ENCODE measurements at places on chromosomes 1 and 21.

GRCh38 chr1:78490861-78491450 lies at the start of gene PTGFR:
TSS of gene PTGFR (plus strand) at chr1:78490974. CDS start at chr1:78492744, 1,770 bp downstream.
- peak; percentile 69 for DNase-seq

GRCh38 chr1:214281720-214282629 lies 1.0 kb downstream of the SMYD2 start:
- DNase-seq: no peak

- DNase-seq: no peak
Measured at GRCh38 chr1:68331117-68331865, 99.0 kb upstream of the WLS start.

- no peak for DNase-seq
Measured at GRCh38 chr1:214636436-214636835, 33.4 kb downstream of the CENPF start.

DNA sequence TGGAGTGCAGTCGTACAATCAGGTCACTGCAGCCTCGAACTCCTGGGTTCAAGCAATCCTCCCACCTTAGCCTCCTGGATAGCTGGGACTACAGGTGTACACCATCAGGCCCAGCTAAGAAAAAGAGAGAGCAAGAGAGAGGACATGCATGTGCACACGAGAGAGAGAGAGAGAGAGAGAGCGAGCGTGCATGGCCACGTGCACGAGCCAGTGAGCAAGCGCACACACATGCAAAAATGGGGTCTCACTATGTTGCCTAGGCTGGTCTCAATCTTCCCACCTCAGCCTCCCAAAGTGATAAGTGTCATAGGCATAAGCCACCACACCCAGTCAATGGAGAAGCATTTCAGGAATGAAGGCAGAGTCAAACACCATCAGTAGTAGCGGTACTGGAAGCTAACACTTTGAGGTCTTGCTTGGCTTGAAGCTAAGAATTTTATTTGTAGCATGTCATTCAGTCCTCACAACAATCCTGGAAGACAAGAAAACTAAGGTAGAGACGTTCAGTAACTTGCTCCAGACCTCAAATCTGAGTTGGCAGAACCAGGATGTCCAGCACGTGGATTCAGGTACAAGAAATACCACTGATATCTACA lies 14.5 kb downstream of the GNB1 start:
- DNase-seq: no peak

DNA sequence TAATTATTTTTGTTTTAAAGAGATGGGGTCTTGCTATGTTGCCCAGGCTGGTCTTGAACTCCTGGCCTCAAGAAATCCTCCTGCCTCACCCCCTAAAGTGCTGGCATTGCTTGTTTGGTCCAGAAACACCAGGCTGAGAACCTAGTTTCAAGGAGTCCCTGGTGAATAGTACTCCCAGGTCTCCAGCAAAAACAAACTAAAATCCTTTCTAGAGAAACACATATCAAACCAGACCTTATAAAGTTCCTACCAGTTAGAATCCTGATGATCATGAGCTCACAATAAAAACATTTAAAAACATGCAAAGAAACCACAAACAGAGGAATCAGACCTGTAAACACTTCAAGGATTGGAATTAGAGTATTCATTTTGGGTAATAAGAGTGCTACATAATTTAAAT lies 34.4 kb upstream of the PADI1 start:
- DNase-seq: no peak

GRCh38 chr21:41960386-41960785 lies 6.6 kb upstream of the C2CD2 start:
- DNase-seq: peak; percentile 34

DNA sequence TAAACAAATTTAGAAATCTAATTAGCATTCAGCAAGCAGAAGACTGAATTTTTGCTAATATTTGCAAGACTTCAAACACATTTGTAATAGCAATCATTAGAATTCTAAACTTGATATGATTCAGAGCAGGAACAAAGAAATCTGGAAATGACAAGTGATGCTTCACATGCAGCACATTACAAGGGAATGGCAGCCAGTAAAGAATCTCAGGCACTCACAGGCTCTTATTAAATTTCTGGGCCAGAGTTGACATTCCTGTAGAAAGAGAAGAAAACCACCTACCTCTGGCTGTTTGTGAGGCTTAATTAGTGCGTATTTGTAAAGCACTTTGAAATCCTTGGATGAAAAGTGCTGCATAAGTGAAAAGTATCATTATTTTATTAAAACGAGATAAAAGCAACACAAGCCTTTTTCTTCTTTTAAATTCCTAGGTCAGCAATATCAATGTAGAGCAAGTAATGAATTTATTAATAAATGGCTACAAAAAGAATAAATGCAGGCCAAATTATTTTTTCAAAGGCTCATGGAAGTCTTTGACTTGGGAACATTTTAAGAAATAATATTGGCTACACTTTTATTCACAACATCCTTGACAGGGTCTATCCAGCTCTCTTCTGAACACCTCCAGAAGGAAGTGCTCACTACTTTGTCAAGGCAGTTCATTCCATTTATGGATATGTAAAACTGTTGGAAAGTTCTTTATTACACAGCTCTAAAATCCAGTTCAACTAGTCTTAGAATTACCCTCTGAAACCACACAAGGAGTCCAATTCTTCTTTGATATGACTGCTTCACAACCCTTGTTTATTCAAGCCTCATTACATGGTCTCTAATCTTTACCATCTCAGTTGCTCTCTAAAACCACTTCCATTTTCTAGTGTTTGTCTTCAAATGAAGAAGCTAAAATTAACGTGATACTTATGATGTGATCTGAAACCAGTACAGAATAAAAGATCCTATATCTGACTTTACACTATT lies 32.1 kb upstream of the SCYL3 start:
- no peak for DNase-seq

- DNase-seq: no peak
Measured at GRCh38 chr1:177849579-177850290, 120.1 kb downstream of the SEC16B start.

DNA sequence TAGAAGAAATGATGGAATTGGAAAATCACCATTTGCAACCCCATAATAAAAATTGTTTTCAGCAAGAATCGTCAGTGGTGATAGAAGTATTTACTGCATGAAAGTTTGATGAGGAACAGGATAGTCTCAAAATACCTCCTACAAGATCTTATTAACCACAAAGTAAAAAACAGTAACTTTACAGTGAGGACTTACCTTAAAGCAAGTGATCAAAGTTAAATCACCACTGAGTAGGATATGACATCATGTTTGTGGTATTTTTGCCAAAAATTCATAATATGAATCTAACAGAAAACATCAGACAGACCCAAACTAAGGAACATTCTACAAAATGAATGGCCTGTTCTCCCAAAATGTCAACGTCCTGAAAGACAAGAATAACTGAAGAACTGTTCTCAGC lies 19.9 kb downstream of the ALDH9A1 start:
- no peak for DNase-seq

DNA sequence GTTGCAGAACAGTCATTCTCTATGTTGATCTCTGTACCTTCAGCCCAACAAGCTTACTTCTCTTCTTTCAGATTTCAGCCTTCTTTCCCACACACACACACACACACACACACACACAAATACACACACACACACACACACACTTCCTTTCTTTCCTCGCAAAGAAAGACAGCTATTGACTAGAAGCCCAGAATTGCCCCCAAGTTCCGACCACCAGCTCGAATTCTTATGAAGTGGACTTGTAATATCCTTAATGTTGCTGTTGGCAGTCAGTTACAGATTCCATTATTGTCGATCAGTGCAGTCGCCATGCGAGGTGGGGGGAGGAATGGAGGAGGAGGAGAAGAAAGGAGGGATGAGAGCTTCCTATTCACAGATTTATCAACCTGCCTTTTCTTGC lies 125.5 kb downstream of the CLEC20A start:
- no peak for DNase-seq

DNA sequence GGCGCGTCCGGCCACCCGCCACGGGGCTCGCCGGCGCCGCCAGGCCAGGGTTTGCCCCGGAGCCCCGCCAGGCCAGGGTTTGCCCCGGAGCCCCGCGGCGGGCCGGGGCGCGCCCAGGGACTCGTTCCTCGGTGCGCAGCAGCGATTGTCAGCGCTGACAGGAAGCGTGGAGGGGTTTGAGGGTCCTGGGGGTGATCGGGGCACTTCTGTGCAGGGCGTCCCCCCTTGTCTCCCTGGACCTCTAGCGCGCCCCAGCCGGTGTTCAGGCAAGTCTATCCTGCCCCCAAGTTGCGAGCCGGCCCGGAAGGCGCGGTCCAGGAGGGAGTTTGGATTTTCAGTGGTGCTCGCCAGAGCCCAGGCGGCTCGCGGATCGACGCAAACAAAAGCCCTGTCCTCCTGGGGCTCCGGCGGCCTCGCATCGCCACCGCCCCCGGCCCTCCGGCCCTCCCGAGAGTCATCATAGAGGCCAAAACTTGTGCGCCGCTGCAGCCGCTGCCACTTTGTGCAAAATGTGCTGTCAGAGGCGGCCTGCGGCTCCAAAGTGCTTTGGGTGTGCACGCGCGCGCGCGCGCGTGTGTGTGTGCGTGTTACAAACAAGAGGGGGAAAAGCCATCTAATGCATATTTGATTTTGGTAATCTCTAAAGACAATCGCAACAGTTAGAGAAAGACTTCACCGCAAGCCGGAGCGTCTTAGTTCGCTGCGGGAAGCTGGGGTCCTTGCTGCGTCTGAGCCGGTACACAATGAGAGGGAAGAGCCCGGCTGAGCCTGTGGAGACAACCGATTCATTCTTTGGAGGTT lies 1.0 kb downstream of the ROR1 start:
- DNase-seq: peak; percentile 84

GRCh38 chr1:221457685-221458446 lies 284.0 kb downstream of the DUSP10 start:
- DNase-seq: no peak

DNA sequence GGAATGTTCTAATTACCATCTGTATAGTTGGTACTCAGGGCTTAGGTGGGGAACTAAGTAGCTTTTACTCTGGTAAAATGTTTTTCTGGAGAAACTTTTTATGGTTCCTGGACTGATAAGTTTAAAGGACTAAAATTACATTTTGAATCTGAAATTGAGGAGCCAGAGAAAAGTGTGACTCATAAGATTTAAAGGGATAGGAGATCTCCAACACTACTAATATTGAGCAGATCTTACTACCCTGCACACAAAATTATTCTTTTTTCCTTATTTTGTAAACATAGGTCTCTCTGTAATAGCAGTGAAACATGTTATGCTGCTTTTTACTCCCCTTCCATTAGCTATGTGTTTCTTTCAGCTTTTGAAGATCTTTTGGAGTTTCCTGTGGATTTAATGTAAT lies 32.5 kb downstream of the MTF2 start:
- no peak for DNase-seq

GRCh38 chr1:84857906-84858305 lies 35.1 kb downstream of the LPAR3 start:
- DNase-seq: no peak

GRCh38 chr1:54475946-54476516 lies 69.8 kb upstream of the SSBP3 start:
- DNase-seq: no peak

- DNase-seq: no peak
Measured at GRCh38 chr21:26449161-26449560, 123.9 kb downstream of the CYYR1 start.
